ENCODE measurements at places on chromosomes 7 and 10.

DNA sequence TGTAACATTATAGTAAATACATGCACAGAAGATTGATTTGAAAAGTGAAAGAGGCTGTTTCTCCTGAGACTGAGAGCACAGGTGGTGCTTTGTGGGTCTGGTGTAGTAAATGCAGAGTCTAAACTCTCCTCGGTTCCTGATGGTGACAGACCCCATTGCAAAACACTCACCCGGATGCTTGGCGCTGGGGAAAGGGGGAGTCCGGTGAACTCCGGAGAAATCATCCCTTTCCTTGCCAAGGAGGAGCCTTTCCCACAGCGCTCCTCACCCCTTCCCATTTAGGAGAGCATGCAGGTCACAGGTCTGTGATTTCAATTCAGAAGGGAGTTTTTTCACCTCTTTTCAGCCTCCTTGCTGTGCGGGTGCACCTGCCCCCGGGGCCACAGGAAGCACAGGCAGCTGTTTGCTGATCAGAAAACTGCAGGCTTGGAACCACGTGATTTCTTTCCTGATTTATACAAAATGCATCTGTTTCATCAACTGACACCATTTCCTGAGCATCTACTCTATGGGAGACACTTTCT is 75.6 kb upstream of the LYZL2 start:
- DNase-seq = no peak

- DNase-seq = no peak
These were observed 18.1 kb downstream of the PRKG1 start for GRCh38 chr10:51092402-51092801.

- no peak for DNase-seq
These were observed 74.6 kb upstream of the CPXM2 start for GRCh38 chr10:123965973-123966895.

DNA sequence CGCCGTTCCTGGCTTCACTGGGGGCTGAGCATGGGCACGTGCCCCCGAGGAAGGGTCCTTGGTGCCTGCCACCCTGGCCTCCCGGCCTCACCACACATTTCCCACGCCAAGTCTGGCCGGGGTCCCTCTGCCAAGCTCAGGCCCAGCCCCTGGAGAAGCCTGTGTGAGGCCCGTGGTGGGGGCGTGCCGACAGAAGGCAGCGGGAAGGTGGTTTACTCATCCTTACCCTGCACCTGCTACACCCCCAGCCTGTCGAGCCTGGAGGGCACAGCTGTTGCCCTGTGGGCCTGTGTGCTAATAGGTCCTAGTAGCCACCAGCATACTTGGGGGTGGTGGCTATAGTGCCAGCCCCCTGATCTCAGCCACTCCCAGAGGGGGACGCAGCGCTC is 46.7 kb downstream of the NKX6-2 start:
- DNase-seq = no peak

GRCh38 chr10:125827133-125827532 is 3.8 kb downstream of the BCCIP start:
- no peak for DNase-seq

DNA sequence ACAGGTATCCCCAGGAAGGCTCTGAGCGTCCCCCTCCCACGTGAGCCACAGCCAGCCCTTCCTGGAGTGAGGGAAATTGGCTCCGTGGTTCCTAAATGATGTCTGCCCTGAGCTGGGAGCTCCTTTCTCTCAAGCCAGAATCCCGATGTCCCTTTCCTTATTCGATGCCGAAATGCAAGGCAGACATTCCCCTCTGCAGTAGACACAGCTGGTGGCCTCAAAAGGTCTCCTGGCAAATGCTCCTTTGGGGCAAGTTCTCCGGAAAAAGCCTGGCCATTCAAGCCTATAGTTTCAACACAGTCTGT is 98.9 kb downstream of the HIP1 start:
- no peak for DNase-seq

DNA sequence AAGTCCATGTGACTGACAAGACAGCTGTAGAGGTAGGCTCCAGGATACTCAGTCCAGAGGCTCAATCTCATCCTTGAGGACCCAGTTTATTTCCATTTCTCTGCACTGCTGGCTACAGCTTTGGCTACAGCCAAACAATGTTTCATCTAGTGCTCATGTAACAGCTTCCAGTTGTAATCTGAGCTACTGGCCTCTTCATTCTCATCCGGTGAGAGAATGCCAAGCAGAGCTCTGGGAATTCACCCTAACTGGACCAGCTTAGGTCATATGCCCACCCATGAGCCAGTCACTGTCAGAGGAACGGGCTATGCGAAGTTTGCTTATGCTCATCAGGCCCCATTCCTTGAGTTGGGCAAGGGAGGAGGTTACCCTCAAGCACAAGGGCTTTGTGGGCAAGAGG is 192.9 kb downstream of the EVX1 start:
- DNase-seq = no peak

- no peak for DNase-seq
These were observed 114.2 kb downstream of the TAF3 start for GRCh38 chr10:7932301-7933036.

DNA sequence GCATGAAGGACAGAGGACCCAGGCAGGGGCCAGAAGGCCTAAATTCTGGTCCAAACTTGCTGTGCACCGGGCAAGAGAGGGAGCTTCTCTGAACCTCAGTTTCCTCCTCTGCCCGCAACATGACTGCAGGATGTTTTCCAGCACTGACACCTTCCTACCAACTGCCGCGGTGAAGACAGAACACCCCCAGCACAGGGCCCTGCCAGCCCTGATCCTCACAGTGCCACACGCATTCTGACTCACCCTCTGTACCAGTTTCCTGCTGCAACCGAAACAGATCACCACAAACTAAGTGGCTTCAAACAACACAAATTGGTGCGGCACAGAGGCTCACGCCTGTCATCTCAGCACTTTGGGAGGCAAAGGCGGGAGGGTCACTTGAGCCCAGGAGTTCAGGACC is 18.1 kb downstream of the MAD1L1 start:
- DNase-seq = no peak

GRCh38 chr10:103180491-103180890 is 12.6 kb downstream of the NT5C2 start:
- no peak for DNase-seq

DNA sequence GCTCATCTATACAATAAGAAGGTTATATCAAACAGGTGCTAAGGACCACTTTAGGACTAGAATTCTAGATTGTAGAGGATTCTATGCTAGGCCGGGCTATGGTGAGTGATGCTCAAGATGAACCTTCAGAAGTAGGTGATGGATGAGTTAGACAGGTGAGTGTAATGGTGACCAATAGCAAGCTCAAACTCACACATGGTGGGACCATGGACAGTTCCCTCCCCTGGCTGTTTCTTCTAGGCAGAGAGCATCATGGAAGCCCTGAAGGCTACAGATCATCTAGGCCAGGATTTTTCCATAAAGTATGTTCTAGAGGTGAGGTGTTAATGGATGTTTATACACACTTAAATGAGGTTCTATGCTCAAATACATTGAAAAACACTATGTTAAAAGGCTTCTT is 162.2 kb upstream of the WDR11 start:
- no peak for DNase-seq

- DNase-seq = no peak
These were observed 28.1 kb upstream of the FAM171A1 start for GRCh38 chr10:15399060-15399661.

DNA sequence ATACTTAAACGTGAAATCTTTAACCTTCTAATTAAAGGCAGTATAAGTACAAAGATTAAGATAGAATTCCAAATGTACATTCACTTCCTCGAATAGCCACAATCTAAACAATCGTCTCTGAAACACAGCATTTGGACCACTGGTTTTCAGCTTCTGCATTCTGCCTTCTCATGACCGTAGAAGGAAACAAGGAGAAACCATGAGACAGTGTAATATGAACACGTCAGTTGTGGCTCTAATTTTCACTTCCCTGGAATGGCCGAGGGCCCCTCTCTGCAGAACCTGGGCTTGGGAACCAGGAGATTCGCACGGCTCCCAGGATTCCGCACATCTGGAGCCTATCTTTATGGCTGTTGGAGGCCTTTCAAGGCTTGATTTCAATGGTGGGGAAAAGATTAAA is 189.3 kb downstream of the KLF6 start:
- DNase-seq = no peak

DNA sequence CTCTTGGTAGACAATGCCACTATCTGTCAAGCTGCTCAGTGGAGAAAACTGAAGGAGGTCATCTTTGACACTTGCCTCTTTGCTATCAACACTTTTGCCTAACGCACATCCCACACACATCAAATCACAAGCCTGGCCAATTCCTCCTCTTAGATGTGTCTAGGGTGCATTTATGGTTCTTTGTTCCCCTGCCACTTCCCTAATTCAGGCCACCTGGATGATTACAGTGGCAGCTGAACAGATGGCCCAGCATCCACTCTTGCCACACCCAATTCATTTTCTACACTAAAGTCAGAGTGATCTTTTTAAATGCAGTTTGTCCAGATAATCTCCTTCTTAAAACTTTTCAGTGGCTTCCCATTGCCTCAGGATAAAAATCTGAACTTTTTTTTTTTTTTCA is 58.6 kb downstream of the LAMB4 start:
- DNase-seq = no peak

DNA sequence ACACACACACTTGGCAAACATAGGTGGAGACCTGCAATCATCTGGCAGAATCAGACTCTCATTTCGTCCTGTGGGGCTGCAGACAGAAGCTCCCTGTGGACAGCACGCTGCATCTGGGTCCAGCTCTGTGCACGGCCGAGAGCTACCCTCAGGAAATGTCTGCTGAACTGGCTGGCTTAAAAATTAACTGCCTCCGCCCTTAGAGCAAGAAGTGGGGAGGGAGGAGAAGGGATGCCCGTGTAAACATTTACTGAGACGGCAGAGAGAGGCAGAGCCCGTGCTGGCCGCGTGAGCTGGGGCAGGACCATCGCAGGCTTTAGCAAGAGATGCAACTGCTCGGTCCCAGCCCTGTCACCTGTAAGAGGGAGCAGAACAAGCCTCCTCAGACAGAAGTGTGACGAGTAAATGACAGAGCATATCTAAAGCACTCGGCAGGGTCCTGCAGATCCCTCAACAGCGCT is 81.8 kb downstream of the TNS3 start:
- DNase-seq = no peak

GRCh38 chr7:134472572-134473244 is 13.8 kb upstream of the AKR1B1 start:
- no peak for DNase-seq

DNA sequence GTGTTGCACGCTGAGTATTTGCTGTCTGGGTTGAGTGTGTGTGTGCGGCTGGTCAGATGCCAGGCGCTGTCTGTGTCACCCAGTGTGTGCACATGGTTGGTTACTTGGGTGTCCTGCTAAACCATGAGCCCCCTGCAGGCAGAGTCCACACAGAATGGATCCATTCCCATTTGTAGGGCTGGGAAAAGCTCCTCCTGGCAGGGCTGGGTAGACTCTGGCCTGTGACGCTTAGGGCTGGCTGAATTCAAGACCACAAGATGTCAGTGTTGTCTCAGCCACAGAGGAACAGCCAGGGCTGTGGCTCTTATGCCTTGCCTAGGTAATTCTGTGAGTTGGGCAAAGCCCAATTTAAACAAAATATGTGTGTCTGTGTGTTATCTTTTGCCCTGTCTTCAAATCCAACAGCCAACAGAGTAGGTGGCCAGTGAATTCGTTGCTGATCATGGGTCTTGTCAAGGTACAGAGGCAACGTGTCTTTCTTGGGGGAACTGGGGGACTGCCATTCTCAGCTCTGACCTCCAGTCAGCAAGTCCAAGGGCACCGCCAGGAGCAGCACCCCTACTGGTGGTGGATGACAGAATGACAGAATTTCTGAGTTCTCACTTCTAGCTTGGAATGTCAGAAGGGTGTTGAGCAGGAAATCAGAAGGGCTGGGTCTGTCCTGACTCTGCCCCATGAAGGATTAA is 285.1 kb downstream of the CCSER2 start:
- no peak for DNase-seq

DNA sequence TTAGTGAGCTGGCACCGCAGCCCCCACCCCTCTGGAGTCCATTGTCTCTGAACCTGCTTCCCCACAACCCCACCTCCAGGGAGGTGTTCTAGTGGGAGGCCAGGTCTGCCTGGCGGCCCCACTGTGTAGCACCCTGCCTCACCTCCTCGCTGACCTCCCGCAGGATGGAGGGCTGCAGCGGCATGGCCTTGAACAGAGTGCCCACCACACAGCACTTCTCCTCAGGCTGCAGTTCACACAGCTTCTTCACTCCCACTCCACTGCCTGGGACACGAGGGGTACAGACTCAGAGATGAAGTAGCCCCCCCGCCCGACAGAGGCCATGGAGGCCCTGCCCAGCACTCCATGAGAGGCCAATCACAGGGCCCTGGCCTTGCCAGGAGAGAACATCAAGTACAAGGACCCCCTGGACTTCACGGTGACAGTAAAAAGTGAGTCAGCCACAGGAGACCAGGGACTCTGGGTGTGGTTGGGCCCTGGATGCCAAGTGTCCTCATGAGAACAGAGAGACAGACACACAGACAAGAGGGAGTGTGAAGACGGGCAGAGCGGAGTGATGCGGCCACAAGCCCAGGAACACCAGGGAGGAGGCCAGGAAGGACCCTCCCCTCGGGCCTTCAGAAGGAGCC is 5.4 kb downstream of the POLD2 start:
- DNase-seq = no peak

- DNase-seq = no peak
These were observed 121.6 kb upstream of the KAT6B start for GRCh38 chr10:74704629-74705357.

DNA sequence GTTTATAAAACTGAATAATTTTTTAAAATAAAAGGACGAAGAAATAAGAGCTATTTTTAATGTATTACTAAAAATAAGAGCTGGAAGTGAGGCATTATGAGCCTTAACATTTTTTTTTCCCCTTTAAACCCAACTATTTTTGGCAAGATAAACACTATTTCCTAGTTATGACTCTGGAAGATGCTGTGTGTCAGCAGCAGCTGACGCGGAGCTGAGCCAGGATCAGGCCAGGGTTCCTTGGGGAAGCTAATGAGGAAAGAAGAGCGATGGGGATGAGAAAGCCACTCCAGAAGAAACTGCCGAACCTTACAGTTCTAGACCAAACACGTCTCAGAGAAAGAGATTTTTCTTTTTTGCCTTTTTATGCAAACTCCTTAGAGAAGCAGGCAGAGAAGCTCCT is 85.9 kb downstream of the USP6NL start:
- DNase-seq = no peak

GRCh38 chr7:147771344-147771743 is 819.2 kb upstream of the C7orf33 start:
- no peak for DNase-seq

DNA sequence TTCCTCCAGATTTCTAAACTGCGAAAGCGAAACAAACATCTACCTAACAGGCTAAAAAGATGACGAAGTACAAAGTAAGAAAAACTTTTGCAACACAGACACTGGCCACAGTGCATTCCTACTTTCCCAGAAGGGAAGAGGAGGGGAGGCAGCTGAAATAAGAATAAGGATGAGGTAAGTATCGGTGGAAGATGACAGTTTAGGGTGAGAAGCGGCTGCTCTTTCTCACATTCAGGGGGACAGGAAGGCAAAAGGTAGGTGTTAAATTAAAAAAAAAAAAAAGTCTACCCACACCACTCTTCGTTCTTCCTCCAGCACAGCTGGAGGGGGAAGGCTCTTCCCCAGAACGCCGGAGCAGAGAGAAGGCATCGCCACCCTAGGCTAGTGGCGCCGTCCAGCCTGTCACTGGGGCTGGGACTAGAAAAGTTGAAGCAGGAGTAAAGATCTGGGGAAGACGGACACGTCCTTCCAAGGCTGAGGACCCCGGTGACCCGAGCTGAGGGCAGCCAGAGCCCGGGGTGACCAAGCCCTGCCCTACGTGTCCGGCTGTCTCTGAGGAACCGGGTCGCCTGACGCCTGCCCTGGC is 846 bp downstream of the DNAJC1 start:
- no peak for DNase-seq

GRCh38 chr10:69663369-69663947 is 33.4 kb downstream of the FAM241B start:
- no peak for DNase-seq

Measured in stimulated activated CD8-positive, alpha-beta memory T cell treated with anti-CD3 and anti-CD28 coated beads, Interleukin-15, amount 100 ng/mL, for 24 hours (primary cell).